Left ventricle myocardium superior (tissue), 1 donor: ENCODE measurements at places on chromosomes 3 and 15. TPM values are rescaled to one million over a fixed set of nuclear protein-coding genes. Genes with fewer than 3 reads are reported as not detected.
A peak's percentile ranks its signal among the peaks of the same experiment; 100 is the strongest.

The RTP1 gene
- total RNA-seq, result not detected

The B4GALT4 gene
- total RNA-seq, result 11.8 TPM

The TIMMDC1 gene
- 349 TPM for total RNA-seq

The FYCO1 gene
- 146 TPM for total RNA-seq

The C3orf22 gene
- not detected for total RNA-seq

The TP53BP1 gene
- 25.3 TPM for total RNA-seq

The ASB7 gene
- 6.8 TPM for total RNA-seq

The MFAP1 gene
- 19.3 TPM for total RNA-seq

The KCNMB2 gene
- total RNA-seq, result 2.7 TPM

The XXYLT1 gene
- total RNA-seq, result 2.1 TPM

The TMEM212 gene
- total RNA-seq, result not detected

The MORC1 gene
- total RNA-seq, result not detected

GRCh38 chr3:112136959-112137693, 4.1 kb upstream of the GCSAM start:
- no peak for DNase-seq

GRCh38 chr15:70057931-70058641, 39.6 kb downstream of the TLE3 start:
- DNase-seq, result no peak

GRCh38 chr3:169148448-169149348, 514.8 kb downstream of the MECOM start:
- DNase-seq, result no peak

- no peak for DNase-seq
These were observed 422.4 kb downstream of the DIPK2A start for GRCh38 chr3:144394032-144394431.

DNA sequence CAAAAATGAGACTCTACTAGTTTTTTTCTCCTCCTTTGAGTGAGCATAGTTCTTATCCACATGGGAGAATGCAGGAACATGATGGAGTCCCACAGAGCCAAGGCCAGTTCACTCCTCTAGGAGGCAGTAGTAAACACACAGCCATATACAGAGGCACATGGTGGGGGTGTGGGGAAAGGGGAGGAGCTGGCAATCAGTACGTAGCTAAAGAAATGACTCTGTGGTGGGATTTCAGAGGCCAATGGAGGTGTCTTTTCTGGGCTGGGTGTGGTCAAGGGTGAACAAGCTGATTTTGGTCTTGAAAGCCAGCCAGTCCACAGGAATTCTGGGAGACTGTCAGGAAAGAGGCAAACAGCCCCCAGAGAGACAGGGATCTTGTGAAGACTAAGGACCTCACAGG, 6.6 kb upstream of the RAB11A start:
- DNase-seq, result no peak

- no peak for DNase-seq
These were observed 77.1 kb downstream of the LRRC28 start for GRCh38 chr15:99328106-99329072.

DNA sequence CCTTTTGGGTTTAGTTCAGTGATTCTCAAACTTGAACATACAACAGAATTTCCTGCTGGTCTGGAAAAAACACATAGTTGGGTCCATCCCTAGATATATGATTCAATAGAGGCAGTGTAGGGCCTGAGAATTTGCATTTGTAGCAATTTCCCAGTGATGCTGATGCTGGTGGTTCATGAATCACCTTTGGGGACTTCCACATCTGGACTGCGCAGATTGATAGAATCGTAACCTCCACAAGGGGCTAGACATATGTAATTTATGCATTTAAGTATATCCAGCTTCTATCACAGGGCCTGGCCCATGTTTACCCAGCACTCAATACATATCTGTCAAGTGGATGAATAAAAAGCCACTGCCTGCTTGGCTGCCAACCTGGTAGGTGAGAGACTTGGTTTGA, 33.8 kb upstream of the SUCLG2 start:
- no peak for DNase-seq

DNA sequence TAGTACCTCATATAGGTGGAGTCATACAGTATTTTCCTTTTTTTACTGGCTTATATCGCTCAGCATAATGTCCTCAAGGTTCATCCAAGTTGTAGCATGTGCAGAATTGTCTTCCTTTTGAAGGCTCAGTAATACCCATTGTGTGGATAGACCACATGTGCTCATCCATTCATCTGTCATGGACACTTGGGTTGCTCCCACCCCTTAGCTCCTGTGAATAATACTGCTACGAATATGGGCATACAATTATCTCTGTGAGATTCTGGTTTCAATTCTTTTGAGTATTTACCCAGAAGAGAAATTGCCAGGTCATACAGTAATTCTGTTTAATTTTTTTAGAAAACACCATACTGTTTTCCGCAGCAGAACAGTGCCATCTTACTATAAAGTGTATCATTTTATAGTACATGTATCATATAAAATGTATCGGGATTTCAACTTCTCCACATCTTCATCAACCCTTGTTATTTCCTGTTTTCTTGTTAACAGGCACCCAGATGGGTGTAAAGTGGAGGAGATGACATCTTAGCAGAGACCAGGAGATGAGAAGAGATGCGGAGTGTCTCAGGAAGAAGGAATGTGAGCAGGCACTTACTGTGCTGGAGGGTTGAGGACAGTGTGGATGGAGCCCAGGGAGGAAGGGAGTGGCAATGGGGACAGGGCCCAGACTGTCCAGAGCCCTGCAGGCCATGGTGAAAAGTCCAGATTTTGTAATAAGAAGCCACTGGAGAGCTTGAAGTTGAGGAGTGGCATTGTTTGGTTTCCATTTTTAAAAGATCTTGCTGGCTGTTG, 27.0 kb upstream of the PRR23E start:
- no peak for DNase-seq

DNA sequence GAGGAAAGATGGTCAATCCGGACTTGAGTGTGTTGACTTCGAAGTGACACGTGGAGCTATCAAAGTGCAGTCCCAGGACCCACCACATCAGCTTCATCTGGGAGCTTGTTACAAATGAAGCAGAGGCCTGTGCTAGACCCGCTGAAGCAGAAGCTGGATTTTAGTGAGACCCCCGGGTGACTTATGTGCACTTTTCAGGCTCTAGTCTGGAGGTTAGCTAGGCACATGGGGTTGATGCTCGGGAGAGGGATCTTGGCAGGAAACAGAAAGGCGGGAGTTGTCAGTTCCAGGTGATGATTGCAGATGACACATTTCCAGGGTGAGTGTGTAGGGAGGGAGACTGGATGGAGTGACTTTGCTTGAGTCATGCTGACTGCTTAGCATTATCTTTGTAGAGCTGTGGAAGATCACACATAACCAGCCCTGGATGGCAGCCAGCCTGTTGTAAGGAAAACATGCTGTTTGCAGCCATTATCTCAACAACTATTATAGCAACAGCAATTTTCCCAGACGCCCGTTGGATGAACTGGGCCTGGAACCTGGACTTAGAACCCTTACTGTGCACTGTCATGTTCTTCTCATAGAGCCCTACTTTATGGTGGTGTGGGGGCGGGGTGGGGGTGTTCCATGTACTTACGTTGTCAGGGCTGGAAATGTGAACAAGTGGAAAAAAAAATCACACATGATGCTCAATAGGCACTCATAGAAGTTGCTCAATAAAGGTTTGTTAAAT, 122.4 kb downstream of the THSD4 start:
- DNase-seq, result peak; percentile 89

DNA sequence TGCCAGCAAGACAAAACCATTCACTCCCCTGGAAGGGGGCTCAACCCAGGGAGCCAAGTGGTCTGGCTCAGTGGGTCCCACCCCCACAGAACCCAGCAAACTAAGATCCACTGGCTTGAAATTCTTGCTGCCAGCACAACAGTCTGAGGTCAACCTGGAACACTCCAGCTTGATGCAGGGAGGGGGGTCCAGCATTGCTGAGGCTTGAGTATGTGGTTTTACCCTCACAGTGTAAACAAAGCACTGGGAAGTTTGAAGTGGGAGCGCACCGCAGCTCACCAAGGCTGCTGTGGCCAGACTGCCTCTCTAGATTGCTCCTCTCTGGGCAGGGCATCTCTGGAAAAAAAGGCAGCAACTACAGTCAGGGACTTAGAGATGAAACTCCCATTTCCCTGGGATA, 81.7 kb downstream of the MSL2 start:
- no peak for DNase-seq

DNA sequence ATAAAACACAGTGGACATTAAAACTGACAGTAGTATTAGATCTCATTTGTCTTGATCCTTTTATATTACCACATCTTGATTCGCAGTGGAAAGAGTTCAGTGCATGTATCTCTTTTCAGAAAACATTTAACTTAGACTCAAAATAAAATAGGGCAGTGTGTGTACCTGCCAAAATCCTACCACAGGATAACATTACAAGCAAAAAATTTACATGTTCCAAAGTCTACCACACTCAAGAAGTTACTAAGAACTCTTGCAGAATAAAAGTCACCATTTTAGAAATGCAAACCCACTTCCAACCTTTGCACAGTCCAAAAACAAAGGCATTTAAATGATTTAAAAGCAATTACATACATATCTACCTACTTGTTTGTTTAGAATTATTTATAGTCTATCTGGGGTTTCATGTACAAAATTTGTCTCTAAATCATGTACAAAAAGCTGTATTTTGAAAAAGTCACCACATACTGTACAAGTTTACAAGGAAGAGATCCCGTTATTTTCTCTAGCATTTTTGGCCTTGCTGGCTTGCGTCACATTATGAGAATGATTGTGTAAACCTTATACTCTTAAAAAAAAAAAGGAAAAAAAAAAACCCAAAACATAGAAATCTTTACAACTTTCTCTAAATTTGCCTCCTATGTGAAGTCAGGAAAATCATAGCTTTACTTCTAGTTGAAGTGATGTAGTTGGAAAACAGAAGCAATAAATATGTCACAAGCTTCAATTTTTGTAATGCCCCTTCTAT, 153.8 kb downstream of the ADAM10 start:
- no peak for DNase-seq

DNA sequence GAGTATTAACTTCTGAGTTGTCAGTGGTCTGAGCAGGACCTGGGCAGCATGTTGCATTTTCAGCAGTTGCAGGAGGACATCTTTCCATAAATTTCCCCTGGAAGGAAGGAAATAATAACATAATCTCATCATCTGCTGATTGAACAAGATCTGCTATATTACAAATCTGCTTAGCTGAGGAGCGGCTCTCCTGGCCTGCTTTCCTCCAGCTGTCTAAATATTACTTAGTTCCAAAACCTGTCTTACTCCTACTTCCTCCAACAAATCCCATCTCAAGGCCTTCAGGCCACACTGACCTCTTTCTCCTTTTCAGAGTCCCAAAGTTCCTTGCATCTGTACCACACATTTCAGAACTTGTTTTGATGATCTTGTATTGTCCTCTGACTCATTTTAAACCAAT, 364.4 kb upstream of the MCTP2 start:
- no peak for DNase-seq

GRCh38 chr3:158456114-158456513, 114.9 kb upstream of the MLF1 start:
- DNase-seq, result no peak

- DNase-seq, result peak; percentile 78
These were observed 37.4 kb downstream of the CPN2 start for GRCh38 chr3:194313560-194314387.

- DNase-seq, result peak; percentile 55
These were observed 36.2 kb downstream of the BBS4 start for GRCh38 chr15:72722071-72722696.

DNA sequence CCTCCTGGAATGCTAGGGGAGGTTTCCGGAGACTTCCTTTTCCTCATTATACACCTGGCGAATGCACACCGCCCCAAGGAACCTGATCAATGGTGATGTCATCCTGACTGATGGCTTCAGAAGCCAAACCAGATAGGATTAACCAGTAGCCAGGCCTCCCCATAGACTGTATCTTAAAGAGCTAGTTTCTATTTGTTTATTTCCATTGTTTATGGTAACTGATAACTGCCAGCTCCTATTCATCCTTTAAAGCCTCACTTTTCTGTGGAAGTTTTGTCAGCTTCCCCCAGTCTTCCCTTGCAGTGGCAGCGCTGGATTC, at the start of gene MKRN2OS:
Gene MKRN2OS, minus strand, starts transcription at position 27 of the 319 bp plus-strand sequence. CDS start 35 bp downstream, outside the sequence.
- no peak for DNase-seq

GRCh38 chr3:149411583-149411982, 34.1 kb upstream of the TM4SF1 start:
- no peak for DNase-seq

DNA sequence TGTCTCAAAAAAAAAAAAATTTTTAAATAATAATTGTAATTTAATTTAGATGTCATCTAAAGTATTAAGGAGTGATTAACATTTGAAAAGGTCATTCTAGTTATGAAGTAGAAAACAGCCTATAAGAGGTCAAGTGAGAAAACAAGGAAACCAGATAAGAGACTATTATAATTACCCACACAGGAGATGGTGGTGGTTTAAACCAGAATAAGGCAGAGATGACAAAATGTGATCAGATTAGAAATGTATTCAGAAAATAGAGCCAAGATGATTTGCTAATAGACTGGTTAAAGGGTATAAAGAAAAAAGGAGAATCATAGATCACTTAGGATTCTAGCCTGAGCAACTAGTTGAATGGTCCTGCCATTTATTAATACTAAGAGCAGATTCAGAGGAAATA, 11.2 kb downstream of the HERC1 start:
- DNase-seq, result no peak

GRCh38 chr3:14511623-14512280, 28.4 kb downstream of the GRIP2 start:
- DNase-seq, result no peak

- peak; percentile 41 for DNase-seq
These were observed at the start of gene CA12 for GRCh38 chr15:63381301-63382204. CA12 (minus strand) TSS chr15:63381846; CDS start chr15:63381720, 126 bp downstream.

DNA sequence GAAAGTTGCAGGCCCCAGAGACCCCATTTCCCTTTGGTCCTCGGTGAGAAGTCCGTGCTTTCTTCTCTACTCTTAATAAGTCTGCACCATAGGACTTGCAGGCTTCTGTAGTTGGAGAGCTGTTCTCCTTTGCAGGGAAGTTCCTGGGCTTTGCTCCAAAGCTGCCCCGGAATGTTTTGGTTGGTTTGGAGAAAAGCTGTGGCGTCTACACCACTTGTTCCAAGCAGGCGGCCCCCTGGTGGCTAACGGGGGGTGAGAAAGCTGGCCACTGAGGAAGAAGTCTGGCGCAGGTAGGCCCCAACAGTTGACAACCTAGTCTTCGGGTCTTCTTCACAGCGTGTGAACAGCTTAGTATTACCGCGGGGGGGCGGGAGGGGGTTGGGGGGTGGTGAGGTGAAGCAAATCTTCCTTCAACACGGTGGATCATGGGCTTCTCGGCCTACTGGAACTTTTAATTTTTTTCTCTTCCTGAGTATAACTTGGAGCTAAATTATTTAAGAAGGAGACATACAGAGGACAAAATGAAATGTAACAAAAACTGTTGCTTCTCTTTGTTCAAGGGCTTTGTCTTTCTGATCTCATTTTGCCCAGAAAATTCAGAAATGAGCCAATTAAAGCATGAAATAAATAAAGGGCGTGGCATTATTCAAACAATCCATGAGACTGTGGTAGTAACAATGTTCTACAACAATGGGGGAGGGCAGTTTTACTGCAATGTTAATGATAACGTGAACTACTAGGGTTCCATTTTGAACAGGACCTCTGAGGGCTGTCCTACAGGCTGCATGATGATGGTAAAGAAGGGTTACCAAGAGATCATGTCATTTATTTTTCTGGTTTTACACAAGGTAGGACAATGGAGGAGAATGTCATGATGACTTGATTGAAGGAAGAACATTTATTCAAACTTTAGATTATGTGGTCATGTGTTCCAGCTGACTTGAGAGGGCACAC, 2.2 kb upstream of the THRB start:
- peak; percentile 85 for DNase-seq
